ENCODE measurements at places on chromosomes 7 and 10.

- DNase-seq, result peak; percentile 62
Observed at GRCh38 chr7:8480527-8480926, 47.1 kb downstream of the NXPH1 start.

GRCh38 chr7:148142660-148143248, 447.8 kb upstream of the C7orf33 start:
- peak; percentile 21 for DNase-seq

DNA sequence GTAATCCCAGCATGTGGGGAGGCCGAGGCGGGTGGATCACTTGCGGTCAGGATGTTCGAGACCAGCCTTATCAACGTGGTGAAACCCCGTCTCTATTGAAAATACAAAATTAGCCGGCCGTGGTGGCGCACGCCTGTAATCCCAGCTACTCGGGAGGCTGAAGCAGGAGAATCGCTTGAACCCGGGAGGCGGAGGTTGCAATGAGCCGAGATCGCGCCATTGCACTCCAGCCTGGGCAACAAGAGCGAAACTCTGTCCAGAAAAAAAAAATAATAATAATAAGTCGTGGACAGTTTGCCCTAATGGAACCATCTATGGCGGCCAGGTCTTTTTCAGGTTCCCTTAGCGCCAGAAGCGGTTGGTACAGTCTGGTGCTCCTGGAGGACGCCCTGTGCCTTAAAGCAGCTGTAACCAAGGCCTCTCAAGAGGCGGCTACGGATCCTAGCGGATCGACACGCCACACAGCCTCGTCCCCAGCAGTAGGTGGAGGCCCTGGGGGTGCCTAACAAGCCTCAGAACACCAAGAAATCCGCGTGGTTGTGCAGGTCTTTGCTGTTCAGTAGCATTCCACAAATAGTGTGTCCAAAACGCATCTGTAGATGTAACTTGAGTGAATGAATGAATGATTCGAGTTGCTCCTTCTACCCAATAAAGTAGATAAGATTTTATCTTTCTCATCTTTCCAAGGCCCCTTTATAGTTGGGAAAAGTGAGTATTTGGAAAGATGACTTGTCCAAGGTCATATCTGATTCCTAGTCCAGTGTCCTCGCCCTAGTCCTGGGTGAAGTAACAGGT, 982 bp downstream of the PGAM1 start:
- DNase-seq, result no peak

DNA sequence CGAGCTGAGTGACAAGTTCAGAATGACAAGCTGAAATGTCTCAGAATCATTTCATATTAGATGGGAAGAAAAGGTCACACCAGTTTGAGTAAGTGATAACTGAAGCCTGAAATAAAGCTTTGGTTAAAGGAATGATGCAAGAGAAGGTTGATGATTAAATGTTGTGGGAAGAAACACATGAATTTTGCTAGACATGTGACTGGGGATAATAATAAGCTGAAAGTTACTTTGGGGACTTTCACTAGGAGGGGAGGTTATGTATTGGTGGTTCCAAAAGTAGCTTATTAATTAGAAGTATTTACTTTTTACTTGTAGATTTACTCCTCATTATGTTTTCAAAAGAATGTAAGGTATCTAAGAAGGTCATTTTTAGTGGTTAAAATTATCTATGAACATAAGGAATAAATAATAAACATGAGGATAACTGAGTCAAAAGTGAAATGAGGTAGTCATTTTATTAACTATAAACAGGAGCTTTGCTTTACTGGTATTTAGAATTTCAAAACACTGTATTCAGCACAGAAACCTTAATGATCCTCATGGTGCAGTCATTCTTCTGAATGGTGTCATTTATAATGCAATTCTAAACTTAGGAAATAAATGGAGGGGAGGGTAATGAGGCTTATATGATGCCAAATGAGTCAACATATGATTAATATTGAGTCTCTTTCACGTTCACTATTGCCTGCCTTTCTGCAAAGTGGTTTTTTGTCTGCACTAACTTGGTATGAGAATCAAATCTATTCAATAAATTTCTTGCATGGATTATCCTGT, 63.7 kb downstream of the PRKG1 start:
- peak; percentile 49 for DNase-seq

DNA sequence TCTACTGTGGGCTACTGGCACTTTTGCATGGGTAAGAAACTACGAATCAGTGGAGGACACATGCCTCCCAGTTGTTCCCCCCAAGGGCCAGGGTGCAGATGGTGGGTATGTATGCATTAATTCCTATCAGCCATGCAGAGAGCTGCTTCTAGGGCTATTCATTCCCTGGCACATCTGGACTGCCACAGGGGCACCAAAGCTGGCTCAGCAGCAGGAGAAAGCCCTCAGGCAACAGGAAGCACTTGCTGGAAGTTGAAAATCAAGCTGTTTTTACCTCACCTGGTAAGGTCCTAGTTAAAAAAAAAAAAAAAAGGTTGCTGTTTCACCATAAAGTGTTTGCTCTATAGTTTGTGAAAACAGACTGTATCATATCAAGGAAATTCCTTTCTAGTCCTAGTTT, 1342.6 kb downstream of the REEP3 start:
- DNase-seq, result no peak

- no peak for DNase-seq
Observed at GRCh38 chr10:15335508-15335907, 35.6 kb downstream of the FAM171A1 start.

DNA sequence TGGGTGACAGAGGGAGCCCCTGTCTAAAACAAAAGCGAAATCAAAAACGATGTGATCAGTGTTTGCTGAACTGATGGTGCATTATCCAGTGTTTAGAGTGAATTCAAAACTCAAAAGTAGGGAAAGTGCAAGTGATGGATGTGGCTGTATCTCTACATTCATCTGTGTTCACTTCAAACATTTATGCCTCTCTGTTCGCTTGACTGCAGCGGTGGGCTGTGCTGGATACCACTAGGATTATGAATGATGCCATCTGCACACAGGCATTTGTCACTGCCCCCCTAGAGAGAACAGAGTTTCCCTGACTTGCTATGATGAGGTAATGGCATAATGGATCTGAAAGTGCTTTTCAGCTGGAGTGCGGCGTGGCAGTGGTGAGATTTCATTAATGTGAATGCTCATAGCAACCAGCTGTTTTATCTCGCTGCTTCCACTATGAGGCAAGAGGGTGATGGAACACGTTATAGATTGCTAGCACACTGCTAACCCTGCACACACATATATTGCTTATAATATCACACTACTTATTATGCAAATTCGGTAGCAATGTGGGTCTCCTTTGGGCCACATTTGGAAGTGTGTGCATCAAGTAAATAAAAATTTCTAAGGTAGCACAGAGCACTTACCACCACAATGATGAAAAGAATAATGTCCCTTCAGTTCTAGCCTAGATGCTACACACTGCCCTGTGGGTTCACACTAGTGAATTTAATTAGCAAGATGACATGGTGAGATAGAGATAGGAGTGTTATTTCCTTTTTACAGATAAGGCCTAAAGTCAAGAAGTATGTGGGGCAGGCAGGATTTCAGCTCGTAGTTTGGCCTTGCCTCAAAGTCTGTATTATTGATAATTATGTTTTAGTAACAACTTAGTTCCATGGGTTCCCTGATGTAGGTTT, 164.7 kb downstream of the CAMK1D start:
- DNase-seq, result no peak

GRCh38 chr10:117830205-117830604, 216.5 kb downstream of the RAB11FIP2 start:
- DNase-seq, result no peak

- DNase-seq, result no peak
Observed at GRCh38 chr10:69337296-69338132, 59.2 kb downstream of the HK1 start.

- DNase-seq, result no peak
Observed at GRCh38 chr7:93148144-93148543, at the start of gene SAMD9L. TSS of gene SAMD9L (minus strand) at chr7:93148385. CDS start at chr7:93135971, 12,414 bp downstream.

- DNase-seq, result no peak
Observed at GRCh38 chr7:138661069-138661635, 40.0 kb downstream of the SVOPL start.

GRCh38 chr7:149196151-149196704, 882 bp downstream of the ZNF282 start:
- no peak for DNase-seq

- DNase-seq, result no peak
Observed at GRCh38 chr10:68560943-68561864, 1.1 kb downstream of the TET1 start.

GRCh38 chr7:2403718-2404648, 572 bp downstream of the CHST12 start:
- peak; percentile 31 for DNase-seq

- no peak for DNase-seq
Observed at GRCh38 chr7:139183878-139184338, 47.1 kb upstream of the UBN2 start.

DNA sequence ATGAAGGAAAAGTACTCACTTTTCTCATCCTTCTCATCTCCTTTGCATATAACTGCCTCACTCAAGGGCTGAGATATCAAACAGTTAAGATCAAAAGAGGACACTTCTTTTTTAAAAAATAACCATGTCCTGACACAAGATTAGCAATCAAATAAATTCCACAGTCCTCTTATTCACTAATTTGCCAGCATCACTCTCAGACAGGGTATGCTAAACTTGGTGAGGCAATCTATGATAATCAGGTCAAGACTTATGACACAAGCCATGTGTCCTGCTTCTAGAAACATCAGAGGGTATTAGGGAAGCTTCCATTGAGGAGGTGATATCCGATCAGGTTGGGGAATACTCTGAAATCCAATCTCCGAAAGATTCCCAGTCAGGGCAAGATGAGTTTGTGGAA, 10.4 kb downstream of the PANK1 start:
- DNase-seq, result no peak

GRCh38 chr10:124047427-124048152, 45.8 kb downstream of the CHST15 start:
- no peak for DNase-seq

DNA sequence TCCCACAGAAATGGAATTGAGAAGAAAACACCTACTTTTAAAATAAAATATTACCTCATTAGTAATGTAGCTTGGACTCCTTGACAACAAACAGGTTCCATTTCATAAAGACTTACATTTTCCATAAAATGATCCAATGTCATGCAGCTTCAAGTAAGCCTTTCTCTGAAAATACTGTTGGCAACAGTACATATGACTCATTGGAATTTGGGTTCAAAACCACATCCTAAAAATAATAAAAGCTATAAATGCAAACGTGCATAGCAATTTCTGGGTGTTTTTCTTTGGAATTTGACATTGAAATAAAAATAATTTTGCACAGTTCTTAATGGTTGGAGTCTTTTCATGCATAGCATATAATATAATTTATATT, 47.9 kb downstream of the FHIP2A start:
- peak; percentile 84 for DNase-seq

- no peak for DNase-seq
Observed at GRCh38 chr10:17022896-17023295, 106.7 kb downstream of the CUBN start.

DNA sequence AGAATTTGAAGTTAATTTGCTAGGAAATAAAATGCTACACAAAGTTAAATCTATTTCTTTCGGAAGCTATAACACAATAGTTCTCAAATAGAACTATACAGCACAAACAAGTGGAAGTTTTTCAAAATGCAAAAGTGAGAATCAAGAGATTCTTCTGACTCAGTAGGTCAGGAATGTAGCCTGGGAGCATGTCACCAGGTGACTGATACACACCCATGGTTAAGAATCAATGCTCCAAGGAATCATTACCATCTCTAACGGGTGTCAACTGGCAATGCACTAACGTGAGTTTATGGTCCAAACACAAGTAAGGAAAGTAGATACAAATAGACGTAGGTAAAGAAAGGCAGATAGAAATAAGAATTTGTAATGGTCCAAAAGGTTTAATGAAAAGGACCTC, 170.5 kb downstream of the SRPK2 start:
- peak; percentile 24 for DNase-seq

DNA sequence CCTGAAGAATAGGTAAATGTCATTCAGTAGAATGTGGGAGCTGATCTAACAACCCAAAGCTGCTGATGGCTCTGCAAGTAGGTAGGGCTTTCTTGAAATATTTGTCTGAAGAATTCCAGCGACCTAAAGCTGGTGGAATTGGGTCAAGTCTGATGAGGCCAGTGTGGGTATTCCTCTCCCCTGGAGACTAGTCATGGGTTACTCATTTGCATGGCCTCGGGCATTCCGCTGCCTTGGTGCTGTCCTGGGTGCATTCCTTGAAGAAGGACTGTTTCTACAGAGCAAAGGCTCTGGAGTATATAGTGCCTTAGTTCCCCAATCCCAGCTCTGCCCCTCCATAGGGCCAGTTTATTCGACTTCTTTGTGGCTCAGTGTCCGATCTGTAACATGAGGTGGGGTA, 19.2 kb downstream of the PDK4 start:
- peak; percentile 24 for DNase-seq

- peak; percentile 95 for DNase-seq
Observed at GRCh38 chr10:78972947-78973900, 95.5 kb upstream of the ZMIZ1 start.

DNA sequence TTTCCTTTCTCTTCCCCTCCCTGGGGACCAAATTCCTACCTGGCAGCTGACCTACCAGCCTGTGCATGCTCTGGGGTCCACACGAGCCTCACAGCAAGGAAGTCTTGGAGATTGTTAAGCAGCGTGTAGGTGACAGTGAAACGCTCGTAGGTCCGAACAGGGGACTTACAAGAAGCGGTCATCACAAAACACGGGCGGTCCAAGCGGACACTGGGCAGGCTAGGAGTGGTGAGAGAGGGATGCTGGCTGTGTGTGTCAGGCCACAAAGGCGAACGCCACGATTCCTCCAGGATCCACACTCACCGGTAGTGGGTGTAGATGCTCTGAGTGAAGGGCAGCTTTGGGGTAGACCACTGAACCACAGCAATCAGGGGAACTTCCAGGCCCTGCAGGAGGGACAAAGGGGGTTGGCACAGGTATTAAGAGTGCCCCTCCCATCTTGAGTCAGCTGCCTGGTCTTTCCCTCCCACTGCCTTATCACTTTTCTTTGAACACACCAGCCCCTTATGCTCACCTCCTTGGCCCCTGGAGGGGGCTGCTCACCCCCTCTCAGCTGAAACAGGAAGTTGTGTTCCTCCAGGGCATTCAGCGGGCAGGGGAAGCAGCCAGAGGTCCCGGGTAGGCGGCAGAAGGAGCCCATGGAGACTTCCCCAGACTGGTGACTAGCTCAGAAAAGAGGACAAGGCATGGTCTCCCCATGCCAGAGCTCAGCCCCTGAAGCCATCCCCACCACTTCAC, 2.0 kb downstream of the TRAPPC14 start:
- no peak for DNase-seq

DNA sequence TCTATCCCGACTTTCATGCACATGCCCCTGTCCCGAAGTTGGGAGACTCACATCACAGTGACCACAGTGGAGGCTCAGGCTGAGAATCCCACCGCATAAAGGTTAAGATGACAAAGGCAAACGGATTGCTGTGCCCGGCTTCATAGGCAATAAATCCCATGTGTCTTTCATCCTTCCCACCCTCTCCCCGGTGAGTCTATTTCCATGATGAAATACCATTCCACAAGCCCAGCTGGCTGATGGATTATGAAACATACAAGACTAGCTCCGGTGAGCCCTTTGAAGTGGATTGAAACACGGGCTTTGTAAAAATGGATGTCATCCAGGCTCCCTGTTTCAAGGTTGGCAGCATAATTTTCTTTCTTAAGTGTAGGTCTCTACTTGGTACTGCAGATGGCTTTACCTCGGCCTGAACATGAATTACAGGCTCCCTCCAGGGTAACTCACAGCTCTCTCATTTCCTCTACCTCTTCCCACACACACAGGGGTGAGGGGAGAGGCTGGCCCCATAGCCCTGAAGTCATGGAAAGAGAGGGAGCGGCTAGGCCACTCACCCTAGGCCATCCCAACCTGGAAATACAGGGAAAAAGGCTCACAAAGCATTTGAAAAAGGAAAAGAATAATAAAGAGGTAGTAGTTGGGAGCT, 92.0 kb upstream of the CALN1 start:
- DNase-seq, result peak; percentile 12

GRCh38 chr10:35882422-35883150, 240.5 kb upstream of the FZD8 start:
- no peak for DNase-seq

All from HT1080 (cell line).